ENCODE measurements at places on chromosomes 12 and 14. TPM values are rescaled to one million over a fixed set of nuclear protein-coding genes. Genes with fewer than 3 reads are reported as not detected.

GRCh38 chr12:120904197-120904773, at the start of gene SPPL3:
Gene SPPL3, minus strand, starts transcription at chr12:120904358. Its CDS starts 491 bp downstream, at chr12:120903867.
- H3K27ac ChIP-seq: peak within 1 kb of the TSS; percentile 79
- peak; percentile 89 for DNase-seq
- peaks cover 21% of the 10 kb centered on the region for H3K4me1 ChIP-seq
- no peaks in the 10 kb centered on the region for H3K27me3 ChIP-seq
- H3K36me3 ChIP-seq: no peaks in the 10 kb centered on the region

GRCh38 chr12:132445884-132446632, 43.9 kb upstream of the FBRSL1 start:
- peak overlapping the region; percentile 56 for H3K27ac ChIP-seq
- DNase-seq: no peak
- H3K4me1 ChIP-seq: no peaks in the 10 kb centered on the region
- H3K27me3 ChIP-seq: peaks cover 19% of the 10 kb centered on the region

DNA sequence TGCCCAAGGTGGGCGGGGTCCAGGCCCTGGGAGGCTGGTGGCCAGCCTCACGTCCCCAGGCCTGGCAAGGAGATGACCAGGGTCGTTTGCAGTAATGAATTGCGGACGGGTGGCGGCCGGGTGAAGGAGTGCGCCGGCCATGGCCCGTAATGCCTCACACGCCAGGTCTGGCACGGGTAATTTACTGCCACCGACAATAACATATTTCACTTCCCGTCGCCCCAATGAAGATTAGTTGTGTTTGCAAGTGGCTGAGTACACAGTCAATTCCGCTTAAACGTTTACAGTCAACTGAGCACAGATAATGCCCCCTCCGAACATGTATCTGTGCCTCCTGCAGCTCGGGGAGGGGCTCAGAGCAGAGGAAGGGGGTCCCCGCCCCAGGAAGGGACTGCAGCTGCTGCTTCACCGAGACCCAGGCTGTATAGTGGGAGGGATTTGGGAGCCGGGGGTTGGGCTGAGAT, 48.3 kb downstream of the MVK start:
- H3K27me3 ChIP-seq: no peaks in the 10 kb centered on the region
- peaks cover 19% of the 10 kb centered on the region for H3K4me1 ChIP-seq
- H3K36me3 ChIP-seq: no peaks in the 10 kb centered on the region
- DNase-seq: no peak

DNA sequence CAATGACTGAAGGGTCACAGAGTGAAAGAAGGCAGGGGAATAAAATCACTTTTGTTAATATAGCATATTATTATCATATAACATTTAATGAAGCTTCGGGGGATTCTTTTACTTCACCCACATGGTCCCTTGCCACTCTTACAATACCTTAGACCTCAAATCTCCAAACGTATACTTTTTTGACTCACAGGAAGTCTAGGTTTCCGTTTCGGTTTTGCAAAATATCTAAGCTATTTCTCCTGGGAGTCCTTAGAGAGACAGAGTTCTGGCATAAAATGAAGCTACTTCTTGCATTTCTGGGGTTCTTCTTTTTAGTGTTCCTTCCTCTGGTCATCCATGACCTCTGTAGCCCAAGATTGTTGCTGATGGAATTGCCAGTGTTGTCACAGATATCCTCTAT, 590.5 kb upstream of the ATP2B1 start:
- H3K36me3 ChIP-seq: no peaks in the 10 kb centered on the region
- H3K4me1 ChIP-seq: no peaks in the 10 kb centered on the region
- H3K4me3 ChIP-seq: no peak overlapping the region
- H3K27me3 ChIP-seq: no peaks in the 10 kb centered on the region

DNA sequence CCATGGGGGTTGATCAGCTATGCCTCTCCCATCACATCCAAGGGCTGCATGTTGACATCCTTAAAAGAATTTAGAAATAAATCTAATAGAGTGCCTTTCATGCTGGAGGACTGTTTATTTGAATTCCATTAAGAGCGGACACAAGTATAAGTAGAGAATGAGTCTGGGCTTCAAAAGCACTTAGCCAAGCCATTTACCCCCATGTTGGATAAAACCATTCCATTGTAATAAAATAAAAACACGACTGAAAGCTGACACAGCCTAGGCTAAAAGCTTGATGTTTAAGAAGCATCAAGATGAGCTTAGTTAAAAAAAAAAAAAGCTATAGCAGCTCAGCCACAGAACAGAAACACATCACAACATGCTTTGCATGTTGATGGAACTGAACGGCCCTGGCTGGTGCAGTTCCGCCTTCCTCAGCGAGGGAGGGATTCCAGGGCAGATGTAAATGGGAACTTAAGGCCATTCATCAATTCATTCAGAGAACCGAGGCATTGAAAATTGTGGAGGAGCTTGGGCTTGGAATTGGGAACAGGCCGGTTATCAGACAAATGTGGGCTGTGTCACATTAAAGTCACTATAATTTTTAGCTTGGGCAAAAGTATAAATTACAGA, 41.2 kb downstream of the TMEM132D start:
- no peaks in the 10 kb centered on the region for H3K36me3 ChIP-seq
- H3K27ac ChIP-seq: no peak overlapping the region
- DNase-seq: no peak
- H3K4me1 ChIP-seq: no peaks in the 10 kb centered on the region
- H3K27me3 ChIP-seq: no peaks in the 10 kb centered on the region

DNA sequence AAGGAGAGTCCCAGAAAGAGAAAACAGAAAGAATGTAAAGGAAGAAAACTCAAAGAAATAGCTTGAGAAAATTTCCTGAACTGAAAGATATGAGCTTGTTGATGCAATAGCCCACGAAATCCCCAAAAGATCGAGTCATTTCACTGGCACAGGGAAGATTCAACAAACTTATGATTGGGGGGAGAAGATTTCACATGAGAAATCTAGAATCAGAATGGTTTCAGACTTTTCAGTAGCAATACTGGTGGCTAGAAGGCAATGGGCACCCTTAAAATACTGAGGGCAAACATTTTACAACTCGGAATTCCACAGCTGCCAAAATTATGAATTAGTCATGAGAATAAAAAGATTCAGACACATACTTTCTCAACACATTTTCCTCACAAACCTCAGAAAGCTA, 8.9 kb upstream of the KRT7 start:
- H3K4me3 ChIP-seq: no peak overlapping the region
- H3K4me1 ChIP-seq: no peaks in the 10 kb centered on the region
- no peak overlapping the region for H3K27ac ChIP-seq

GRCh38 chr12:28844718-28845117, 304.4 kb upstream of the FAR2 start:
- H3K4me3 ChIP-seq: no peak overlapping the region
- H3K27ac ChIP-seq: no peak overlapping the region
- no peaks in the 10 kb centered on the region for H3K36me3 ChIP-seq
- no peak for DNase-seq
- no peaks in the 10 kb centered on the region for H3K27me3 ChIP-seq
- no peaks in the 10 kb centered on the region for H3K4me1 ChIP-seq

GRCh38 chr14:72864712-72865365, 29.1 kb downstream of the DPF3 start:
- H3K4me1 ChIP-seq: no peaks in the 10 kb centered on the region
- no peak for DNase-seq
- H3K4me3 ChIP-seq: no peak overlapping the region
- no peaks in the 10 kb centered on the region for H3K36me3 ChIP-seq

DNA sequence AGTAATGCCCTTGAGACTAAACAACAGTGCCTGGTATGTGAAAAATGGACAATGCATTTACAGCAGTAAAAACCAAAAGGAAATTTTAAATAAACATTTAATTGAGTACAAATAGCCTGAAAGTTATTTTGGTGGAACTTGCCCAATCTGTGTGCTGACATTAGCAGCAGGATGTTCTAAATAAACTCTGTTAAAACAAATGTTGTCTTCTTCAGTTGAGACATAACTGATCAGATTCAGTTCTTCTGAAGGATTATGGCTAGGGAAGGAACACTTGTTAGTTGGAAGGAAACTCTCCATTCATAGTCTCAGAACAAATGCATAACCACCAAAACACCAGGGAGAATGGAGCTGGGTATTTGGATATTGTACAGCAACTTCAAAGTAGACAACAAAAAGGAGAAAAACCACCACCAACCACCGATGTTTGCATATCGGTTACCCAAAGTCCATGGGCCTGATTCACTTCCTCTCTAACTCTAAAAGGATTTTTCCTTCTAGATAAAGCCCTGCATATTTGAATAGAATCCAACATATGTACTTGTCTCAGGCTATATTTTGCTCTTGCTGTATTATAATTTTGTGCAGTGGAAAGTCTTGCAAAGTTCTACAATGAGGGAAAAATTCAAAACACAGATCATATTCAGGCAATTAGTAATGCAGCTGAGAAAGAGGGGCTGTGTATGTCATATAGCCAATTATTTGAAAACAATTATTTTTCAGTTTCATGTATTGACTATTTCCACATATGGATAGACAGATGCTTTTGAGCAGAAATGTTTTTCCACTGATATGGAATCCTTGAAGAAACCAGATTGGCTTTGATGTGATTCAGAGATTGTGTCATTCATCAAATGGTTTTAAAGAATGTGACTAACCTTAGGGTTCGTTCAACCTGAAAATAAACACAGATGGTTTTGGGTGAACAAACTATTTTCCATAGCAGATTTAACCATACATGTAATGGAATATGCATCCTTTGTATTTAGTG, 152.2 kb upstream of the BMP4 start:
- DNase-seq: no peak
- H3K27ac ChIP-seq: no peak overlapping the region
- no peak overlapping the region for H3K4me3 ChIP-seq
- no peaks in the 10 kb centered on the region for H3K27me3 ChIP-seq

- DNase-seq: no peak
- H3K4me1 ChIP-seq: peaks cover 19% of the 10 kb centered on the region
These were observed 3.5 kb upstream of the SENP1 start for GRCh38 chr12:48109424-48109823.

GRCh38 chr12:104182621-104183378, 32.8 kb upstream of the TXNRD1 start:
- H3K4me1 ChIP-seq: no peaks in the 10 kb centered on the region
- no peaks in the 10 kb centered on the region for H3K27me3 ChIP-seq
- no peak overlapping the region for H3K4me3 ChIP-seq
- H3K36me3 ChIP-seq: no peaks in the 10 kb centered on the region

GRCh38 chr14:24311837-24312615, 724 bp downstream of the LTB4R start:
- no peak for DNase-seq
- H3K4me3 ChIP-seq: peak overlapping the region; percentile 56
- H3K36me3 ChIP-seq: peaks cover 6% of the 10 kb centered on the region
- H3K4me1 ChIP-seq: peaks cover 83% of the 10 kb centered on the region
- H3K27ac ChIP-seq: peak overlapping the region; percentile 90

DNA sequence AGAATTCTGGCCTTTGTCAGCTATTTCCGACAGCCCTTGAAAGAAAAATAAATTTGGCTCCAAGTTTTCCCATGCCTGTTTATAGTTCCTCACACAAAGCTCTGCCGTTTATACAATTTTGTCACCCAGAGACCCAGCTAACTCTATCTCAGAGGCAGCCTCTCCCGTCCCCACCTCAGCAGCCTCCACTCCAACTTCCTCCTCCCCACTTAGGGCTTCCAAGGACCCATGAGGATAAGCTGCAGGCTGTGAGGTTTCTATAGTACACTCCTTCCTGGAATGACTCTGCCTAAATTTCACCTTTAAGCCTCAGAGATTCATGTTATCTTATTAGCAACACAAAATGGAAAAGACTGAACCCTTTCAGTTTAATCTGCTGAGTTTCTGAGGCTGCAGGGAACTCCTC, 71.8 kb downstream of the TTC9 start:
- no peaks in the 10 kb centered on the region for H3K27me3 ChIP-seq
- H3K36me3 ChIP-seq: no peaks in the 10 kb centered on the region
- no peak for DNase-seq

DNA sequence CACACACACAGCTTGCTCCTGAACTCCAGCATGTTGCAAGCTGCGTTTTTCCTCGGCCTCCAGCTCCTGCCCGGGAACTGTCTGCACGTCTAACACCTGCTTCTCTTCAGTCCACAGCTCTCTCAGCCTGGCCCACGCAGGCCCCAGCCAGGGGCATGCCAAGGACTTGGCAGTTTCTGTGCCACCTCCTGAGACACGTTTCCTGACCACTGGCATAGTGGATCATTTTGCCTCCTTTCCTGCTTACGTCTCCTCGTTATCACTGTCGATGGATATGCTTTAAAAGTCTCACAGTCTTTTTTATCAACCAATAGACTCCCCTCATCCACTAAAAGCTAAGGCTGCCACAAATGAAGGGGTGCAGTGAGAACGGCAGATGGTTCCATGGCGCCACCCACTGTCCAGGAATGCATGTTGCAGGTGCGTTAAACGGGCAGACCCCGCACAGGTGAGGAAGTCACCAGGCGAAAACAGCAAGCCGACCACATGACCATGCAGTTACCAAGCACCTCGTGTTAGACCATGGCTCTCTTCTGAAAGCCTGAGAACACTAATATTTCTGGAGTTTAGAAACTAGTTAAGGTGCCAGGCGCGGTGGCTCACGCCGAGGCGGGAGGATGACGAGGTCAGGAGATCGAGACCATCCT, 14.7 kb upstream of the TEAD4 start:
- DNase-seq: no peak
- no peak overlapping the region for H3K4me3 ChIP-seq
- H3K27me3 ChIP-seq: no peaks in the 10 kb centered on the region
- no peak overlapping the region for H3K27ac ChIP-seq
- peaks cover 31% of the 10 kb centered on the region for H3K36me3 ChIP-seq

- H3K36me3 ChIP-seq: peaks cover 5% of the 10 kb centered on the region
- H3K27me3 ChIP-seq: no peaks in the 10 kb centered on the region
These were observed 150.2 kb downstream of the CCDC91 start for GRCh38 chr12:28340261-28341045.

- no peaks in the 10 kb centered on the region for H3K27me3 ChIP-seq
- no peak for DNase-seq
- H3K4me3 ChIP-seq: no peak overlapping the region
- H3K4me1 ChIP-seq: no peaks in the 10 kb centered on the region
- H3K36me3 ChIP-seq: no peaks in the 10 kb centered on the region
- H3K27ac ChIP-seq: no peak overlapping the region
These were observed 367.1 kb upstream of the MGAT4C start for GRCh38 chr12:86623267-86623666.

DNA sequence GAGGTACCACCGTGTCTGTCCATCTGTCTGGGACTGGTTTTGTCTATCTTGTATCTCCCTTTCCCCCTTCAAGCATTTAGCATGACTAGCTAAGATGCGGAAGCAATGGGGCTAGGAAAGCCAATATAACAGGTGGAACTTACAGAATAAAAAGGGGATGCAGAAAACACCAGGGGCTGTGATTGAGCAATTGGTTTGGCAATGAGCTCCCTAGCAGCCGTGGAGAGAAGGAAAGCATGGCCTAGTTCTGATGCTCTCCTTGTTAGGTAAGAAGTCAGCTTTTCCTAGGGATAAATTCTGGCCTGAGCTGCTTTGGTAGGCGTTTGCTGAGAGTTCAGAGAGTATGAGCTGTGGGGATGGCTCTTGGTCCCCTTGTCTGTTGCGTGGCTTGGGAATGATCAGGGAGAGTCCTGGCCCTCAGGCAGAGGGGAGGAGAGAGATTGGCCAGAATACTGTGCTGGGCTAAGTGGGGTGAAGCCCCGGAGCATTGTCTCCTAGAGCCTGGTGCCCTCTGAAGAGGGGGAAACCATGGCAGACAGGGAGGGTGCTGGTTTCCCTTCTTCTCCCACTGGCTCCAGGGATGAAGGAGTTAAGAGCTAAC, 7.1 kb downstream of the SETD1B start:
- H3K36me3 ChIP-seq: peaks cover 35% of the 10 kb centered on the region
- no peak for DNase-seq
- H3K4me3 ChIP-seq: peak overlapping the region; percentile 55
- no peaks in the 10 kb centered on the region for H3K27me3 ChIP-seq
- peak overlapping the region; percentile 87 for H3K27ac ChIP-seq
- no peaks in the 10 kb centered on the region for H3K4me1 ChIP-seq

Gene RILPL2
- total RNA-seq: 5.2 TPM

Gene SLC10A1
- total RNA-seq: not detected

Gene DTX3
- total RNA-seq: 26.8 TPM

Gene ANO4
- not detected for total RNA-seq

Gene KCNK10
- total RNA-seq: not detected

Gene ZNF891
- total RNA-seq: 5.1 TPM

Gene MUCL1
- total RNA-seq: not detected
